ENCODE measurements at places on chromosomes 1 and 21.

DNA sequence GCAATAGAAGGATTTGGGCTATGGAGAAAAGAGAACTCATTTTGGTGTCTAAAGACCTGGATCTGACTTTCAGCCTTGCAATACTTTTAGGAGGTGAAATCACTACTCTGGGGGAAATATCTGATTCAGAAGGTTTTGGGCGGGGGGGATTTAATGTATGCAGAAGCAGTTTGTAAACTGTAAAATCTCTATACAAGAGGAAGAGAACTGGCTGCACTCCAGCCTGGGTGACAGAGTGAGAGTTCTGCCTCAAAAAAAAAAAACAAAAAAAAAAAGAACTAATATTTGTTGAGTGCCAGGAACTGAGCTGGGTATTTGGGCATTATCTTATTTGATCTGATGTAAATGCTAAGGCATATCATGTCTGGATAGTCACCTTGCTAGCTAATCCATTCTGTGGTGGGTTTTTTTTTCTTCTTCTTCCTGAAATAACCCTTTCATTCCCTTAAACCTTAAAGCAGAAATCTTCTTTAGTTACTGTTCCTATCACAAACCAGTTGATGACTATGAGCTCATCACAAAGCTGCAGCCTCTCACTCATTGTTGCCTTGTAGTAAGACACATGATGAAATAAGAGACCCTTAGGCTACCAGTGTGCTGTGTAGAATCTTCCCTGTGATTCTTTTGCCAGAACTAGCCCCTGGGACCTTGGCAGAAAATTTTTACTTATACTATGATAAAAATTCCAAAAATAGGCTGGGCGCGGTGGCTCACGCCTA is 35.6 kb upstream of the SLC16A1 start:
- no peak for DNase-seq

DNA sequence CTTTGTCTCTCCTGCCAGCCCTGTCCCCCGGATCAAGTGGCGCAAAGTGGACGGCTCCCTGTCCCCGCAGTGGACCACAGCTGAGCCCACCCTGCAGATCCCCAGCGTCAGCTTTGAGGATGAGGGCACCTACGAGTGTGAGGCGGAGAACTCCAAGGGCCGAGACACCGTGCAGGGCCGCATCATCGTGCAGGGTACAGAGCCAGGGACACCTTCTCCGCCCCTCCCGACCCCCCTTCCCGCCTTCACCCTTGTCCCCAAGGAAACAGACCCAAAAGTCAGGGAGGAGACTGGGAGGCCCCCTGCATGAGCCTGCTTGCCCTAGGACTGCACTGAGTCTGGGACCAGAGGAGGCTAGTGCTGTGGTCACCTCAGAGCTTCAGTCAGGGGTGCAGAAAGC is 18.2 kb downstream of the CNTN2 start:
- no peak for DNase-seq

GRCh38 chr21:43653626-43654025 is 5.7 kb downstream of the HSF2BP start:
- no peak for DNase-seq

GRCh38 chr1:200588698-200589097 is 31.9 kb downstream of the KIF14 start:
- no peak for DNase-seq

- no peak for DNase-seq
These were observed 64.0 kb upstream of the EDEM3 start for GRCh38 chr1:184818646-184819045.

- DNase-seq = no peak
These were observed 1684.4 kb upstream of the B3GALT2 start for GRCh38 chr1:194870860-194871259.

GRCh38 chr1:200627575-200628222 is 7.1 kb upstream of the KIF14 start:
- no peak for DNase-seq

DNA sequence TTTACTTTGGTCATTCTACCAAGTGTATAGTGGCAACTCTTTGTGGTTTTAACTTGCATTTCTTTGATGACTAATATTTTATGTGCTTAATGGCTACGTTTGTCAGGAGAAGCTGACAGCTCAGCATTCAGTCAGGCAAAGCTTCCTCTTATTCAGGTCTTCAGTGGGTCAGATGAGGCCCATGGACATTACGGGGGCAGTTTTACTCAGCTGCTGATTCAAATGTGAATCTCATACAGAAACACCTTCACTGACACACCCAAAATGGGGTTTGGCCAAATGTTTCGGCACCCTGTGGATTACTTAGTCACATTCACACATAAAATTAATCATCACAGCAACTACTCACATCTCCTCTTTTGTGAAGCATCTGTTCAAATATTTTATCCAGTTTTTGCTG is 104.9 kb upstream of the PLD5 start:
- DNase-seq = no peak

GRCh38 chr1:201241736-201242135 is 41.6 kb upstream of the PKP1 start:
- no peak for DNase-seq

GRCh38 chr1:94024104-94024792 is 96.7 kb downstream of the ABCA4 start:
- DNase-seq = no peak

DNA sequence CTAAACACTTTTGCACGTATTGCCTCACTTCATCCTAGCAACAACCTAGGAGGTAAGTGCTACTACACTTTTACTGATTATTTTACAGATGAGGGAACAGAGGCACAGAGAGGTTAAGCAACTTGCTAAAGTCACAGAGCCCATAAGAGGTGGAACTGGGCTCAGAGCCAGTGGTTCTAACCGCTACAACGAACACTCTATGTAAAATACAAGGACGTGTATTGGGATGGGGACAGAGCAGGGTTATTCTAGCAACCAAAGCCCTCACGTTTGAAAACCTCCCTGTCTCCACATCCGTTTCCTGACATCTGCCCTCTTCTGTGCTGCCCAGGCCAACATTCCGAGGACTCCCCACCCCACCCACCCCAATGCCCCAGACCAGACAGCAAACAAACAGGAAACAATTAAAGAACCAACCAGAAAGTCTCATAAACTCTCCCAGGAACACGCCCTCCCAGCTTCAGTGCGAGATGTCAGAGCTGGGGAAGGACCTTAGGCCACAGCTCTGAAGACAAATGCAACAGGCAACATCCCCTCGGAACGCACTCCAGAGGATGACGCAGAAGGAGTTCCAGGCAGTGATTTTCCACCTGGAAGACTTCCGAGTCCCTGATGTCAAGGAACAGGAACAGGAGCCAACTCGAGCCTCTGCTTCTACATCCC is 41.1 kb downstream of the GLIS1 start:
- DNase-seq = no peak

DNA sequence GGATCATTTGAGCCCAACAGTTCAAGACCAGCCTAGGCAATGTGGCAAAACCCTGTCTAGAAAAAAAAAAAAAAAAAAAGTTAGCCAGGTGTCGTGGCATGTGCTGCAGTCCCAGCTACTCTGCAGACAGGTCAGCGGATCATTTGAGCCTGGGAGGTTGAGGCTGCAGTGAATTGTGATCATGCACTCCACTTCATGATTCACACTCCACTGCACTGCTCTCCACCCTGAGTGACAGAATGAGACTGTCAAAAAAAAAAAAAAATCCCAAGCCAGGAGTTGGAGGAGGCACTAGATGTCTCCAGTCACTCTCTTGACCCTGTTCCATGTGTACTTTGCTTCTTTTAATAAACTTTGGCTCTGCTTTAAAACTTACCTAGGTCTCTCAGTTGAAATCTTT is 51.0 kb upstream of the OLFM3 start:
- no peak for DNase-seq

- no peak for DNase-seq
These were observed 1030.9 kb downstream of the AMY1C start for GRCh38 chr1:104780470-104781078.
